ENCODE measurements at places on chromosomes 1 and 21.
A peak's percentile ranks its signal among the peaks of the same experiment; 100 is the strongest.

GRCh38 chr1:91807921-91808620, 77.9 kb downstream of the TGFBR3 start:
- DNase-seq: no peak

- DNase-seq: no peak
Measured at GRCh38 chr1:5191470-5191869, 537.1 kb downstream of the AJAP1 start.

- no peak for DNase-seq
Measured at GRCh38 chr1:6330410-6330911, 63.1 kb downstream of the ACOT7 start.

- DNase-seq: peak; percentile 74
Measured at GRCh38 chr1:45299981-45300668, 26.6 kb upstream of the HPDL start.

- DNase-seq: no peak
Measured at GRCh38 chr1:170218257-170218650, 72.5 kb downstream of the NTMT2 start.

- no peak for DNase-seq
Measured at GRCh38 chr1:102879439-102879993, 228.8 kb downstream of the COL11A1 start.

GRCh38 chr1:3553940-3554223, 57.4 kb downstream of the MEGF6 start:
- no peak for DNase-seq

DNA sequence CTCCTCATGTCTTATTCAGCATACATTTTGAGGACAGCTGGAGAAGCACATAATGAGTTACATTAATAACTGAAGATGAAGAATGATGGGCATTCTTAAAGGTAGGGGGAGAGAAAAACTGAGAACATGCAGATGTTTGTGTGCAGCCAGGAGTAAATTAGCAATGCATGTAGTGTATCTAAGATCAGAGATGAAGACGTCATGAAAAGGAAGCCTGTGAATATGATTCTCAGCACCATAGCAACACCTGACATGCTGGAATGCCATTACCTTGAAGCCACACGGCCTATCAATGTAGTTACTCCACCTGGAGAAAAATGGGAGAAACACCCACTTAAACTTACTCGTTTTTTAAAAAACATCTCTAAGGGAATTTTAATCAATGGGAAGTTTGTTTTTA, 607.1 kb downstream of the PTPRC start:
- no peak for DNase-seq

DNA sequence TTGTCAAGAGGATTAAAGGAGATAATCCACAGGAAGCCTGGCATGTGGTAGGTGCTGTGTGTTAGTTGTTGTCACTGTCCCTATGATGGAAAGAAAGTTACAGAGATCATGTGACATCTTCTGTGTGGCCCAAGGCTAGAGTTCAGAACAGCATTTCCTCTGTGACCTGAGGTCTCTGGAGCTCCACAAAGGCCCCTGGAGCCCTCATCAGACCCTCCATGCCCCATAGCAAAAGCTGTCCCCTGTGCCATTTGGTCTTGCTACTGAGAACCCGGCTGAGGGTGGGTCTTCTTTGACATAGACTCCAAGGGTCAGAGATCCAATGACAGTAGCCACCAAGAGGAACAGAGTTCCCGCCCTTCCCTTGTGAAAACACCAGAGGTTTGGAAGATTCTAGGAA, 8.1 kb downstream of the CELA2B start:
- no peak for DNase-seq

DNA sequence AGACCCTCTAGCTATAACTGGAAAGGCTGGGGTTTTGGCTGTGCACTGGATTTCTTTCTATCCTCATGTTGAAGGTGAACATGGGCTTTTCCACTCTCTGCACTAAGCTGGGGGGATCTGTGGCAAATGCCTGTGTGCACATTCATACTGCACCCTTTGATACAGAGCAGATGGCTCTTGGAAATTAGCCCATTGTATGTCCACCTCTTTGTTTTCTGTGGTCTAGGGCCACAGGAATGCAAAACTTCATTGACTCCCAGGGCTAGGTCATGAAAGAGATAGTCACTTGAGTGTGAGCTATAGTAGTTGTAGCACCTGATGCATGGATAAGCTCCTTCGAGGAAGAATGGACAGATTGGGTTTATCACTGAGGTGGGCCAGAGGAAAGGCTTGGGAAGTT, 5.7 kb upstream of the OR14A16 start:
- DNase-seq: no peak

DNA sequence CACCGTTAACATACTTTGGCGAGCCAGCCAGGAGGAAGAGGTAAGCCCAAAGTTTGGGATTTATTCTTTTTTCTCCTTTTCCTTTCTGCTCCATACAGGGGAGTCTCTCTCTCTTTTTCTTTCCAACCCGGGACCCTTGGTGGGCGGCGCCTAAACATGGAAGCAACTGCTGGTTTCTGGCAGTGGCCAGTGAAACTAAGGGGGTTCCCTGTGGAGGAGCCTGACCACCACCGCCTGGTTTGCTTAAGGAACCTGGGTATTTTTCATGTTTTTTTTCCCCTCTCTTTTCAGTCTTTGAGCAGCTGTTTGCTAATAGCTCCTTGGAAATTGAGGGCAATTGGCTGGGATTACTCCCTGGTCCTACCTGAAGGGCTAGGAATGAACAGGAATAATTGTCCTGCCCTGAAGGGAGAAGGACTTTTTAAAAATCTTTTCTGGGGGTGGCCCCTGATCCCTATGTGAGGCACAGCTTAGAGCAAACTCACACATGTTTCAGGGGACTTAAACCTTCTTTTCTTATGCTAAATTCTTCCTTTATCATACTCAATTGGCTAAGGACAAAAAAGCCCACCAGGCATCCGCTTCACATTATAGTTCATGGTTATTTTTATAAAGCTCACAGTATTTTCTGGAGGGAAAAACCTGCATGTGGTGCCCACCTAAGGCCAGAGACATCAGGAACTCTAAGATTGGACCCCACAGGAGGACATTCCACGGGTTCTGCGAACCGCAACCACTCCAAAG, 61.3 kb upstream of the PLD5 start:
- DNase-seq: no peak

GRCh38 chr21:44300262-44300959, 558 bp downstream of the PFKL start:
- DNase-seq: peak; percentile 10

DNA sequence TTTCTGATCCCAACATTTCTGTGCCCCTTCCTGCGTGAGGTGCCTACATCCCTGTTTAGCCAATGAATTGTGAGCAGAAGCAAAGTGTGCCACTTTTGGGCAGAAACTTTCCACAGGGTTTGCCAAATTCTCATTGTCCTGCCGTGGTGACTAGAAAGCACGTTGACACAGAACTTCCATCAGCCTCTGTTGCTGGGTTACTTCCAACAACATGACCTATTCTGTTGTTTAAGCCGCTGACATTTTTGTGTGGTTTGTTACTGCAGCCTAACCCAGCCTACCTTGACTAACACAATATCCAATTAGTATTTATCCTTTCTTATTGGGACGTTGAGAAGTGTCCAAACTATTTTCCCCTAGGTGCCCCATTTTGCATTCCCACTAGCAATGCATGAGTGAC, 136.8 kb downstream of the URB2 start:
- DNase-seq: no peak

- peak; percentile 31 for DNase-seq
Measured at GRCh38 chr1:53524428-53525375, 65.5 kb downstream of the DMRTB1 start.

GRCh38 chr1:170640581-170640980, 23.4 kb upstream of the PRRX1 start:
- no peak for DNase-seq

DNA sequence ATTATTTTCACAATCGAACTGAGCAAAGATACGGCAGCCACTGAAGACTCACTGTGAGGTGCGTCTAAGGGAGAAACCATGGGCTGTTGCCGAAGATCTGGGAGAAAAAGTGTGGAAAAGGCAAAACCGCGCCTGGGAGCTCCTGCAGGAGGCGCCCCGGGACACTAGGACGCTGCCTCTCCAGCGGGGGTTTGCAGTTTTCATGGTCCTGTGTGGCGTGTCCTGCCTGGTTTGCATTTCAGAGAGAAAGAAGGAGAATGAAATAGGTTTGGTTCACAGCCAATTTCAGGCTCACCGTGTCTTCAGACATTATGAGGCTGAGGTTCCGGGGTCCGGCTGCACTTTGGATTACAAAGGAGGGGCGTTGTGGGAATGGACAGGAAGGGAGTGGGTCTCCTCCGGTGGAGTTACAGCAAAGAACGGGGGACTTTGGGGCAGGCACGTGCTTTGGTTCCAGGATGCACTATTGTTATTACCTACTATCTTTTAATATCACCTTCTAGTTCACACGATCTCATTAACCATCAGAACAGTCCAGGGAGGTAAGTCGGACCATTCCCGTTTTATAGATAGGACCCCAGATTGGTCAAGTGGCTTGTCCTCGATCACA, 179.8 kb downstream of the DYRK1A start:
- no peak for DNase-seq

DNA sequence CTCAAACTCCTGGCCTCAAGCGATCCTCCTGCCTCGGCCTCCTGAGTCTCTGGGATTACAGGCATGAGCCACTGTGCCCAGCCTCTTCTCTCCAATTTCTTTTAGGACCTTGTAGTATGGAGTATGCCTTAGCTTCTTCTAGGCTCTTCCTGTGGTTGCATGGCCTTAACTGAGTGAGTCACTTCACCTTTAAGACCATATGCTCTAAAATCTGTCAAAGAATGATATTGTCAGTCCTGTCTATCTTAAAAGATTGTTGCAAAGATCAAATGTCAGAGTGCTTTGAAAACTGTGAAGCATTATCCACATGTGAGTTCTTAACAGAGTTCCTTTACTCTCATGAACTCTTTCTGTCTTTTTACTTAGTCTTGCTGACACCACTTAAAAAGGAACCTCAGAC, 37.2 kb downstream of the ATP2B4 start:
- no peak for DNase-seq

DNA sequence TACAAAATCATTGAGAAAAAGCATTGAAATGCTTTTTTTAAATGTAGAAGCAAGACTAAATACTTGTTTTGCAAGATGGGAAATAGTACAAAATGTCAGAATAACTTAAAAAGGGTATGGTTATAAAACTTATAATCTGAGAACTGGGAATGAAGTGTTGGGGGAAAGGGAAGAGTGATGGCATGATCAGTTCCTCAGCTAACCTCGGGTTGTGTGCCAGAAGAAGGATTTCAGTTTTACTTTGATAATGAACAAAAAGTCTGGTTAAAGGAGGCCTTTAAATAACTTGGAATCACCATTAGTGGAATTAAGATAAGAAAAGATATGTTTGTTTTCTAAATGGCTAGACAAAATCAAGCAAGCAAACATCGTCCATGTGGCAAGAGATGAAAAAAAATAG, 20.7 kb downstream of the NEK7 start:
- no peak for DNase-seq

GRCh38 chr1:180193141-180194047, 36.7 kb upstream of the LHX4 start:
- DNase-seq: no peak

- no peak for DNase-seq
Measured at GRCh38 chr1:61358770-61359455, 276.6 kb downstream of the NFIA start.

Data from NCI-H1105 (cell line).